ENCODE measurements at places on chromosomes 2 and 18.
A peak's percentile ranks its signal among the peaks of the same experiment; 100 is the strongest.

DNA sequence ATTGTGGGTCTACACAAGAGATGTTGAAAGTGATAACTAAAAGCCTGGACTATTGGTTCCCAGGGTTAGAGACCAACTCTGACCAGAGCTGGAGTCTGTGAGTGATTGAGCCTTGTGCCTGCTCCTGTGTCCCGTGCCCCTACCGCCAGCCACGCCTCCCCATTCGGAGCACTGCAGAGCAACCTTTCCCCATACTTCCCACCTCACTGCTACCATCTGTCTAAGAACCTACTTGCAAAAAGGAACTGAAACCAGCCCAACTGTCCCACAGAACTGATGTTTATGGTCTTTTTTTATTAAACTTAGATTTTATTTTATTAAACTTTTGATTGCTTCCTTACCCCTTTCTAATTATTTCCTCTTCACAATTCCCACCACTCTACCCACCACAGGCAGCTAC, 300.3 kb upstream of the MGAT5 start:
- DNase-seq = no peak

DNA sequence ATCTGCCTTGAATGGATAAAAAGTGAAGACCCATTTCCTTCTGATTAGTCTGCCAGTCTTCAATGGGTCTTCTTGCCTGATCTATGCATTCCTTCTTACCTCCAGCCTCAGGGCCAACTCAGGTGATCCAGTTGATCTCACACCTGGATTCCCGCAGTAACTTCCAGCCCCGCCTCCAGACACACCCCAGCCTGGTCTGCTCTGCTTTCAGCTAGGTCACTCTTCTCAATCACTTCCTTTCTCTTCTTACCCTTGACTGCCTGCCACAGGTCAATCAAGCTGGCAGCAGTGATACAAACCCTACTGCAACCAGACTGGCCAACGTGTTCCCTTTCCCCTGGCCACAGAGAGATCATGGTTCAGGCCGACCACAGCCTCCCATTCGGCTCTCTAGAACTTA, 263.6 kb downstream of the ZNF516 start:
- no peak for DNase-seq

DNA sequence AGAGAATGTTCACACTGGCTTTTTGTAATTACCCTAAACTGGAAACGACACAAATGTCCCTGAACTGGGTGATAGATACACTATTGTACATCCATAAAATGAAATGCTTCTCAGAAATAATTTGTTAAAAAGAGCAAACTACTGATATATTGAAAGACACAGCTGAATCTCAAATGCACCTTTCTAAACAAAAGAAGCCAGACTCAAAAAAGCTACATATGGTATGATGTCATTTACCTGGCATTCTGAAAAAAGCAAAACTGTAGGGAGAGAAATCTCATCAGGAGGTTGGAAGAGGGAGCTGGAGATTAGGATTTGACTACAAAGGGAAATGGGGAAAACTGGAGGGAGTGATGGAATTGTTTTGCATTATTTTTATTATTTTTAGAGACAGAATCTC, 12.0 kb downstream of the SLC38A11 start:
- no peak for DNase-seq

- DNase-seq = no peak
Measured at GRCh38 chr2:10568736-10569432, 120.8 kb upstream of the ODC1 start.

GRCh38 chr18:56086176-56086575, 498.2 kb upstream of the TCF4 start:
- DNase-seq = no peak

GRCh38 chr2:23617811-23618215, 232.8 kb downstream of the KLHL29 start:
- DNase-seq = no peak

GRCh38 chr2:109486711-109487535, 126.8 kb downstream of the SEPTIN10 start:
- DNase-seq = peak; percentile 35

GRCh38 chr18:3610813-3611212, 160.8 kb downstream of the TGIF1 start:
- DNase-seq = peak; percentile 76

DNA sequence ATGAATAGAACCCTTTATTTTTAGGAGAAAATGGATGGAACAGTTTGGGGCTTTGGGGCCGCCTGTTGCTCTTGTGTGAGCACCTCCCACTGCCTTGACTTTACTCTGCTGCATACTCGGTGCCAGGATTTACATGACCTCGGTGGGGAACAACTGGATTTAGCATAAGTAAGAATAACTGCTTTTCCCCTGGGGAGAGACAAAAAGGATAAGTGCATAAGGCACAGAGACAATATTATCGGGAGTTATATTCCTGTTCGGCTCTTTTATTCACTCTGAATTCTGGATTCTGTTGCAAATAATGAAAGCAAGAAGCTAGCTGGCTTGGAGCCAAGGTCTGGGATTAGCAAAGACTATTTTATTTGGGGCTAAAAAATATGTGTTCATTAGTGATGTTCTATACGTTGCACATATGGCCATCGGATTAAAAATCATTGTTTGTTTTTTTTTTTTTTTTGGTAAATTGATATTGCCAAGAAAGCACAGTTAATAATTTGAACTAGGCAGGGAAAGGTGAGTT, 69.8 kb downstream of the CYBRD1 start:
- no peak for DNase-seq

DNA sequence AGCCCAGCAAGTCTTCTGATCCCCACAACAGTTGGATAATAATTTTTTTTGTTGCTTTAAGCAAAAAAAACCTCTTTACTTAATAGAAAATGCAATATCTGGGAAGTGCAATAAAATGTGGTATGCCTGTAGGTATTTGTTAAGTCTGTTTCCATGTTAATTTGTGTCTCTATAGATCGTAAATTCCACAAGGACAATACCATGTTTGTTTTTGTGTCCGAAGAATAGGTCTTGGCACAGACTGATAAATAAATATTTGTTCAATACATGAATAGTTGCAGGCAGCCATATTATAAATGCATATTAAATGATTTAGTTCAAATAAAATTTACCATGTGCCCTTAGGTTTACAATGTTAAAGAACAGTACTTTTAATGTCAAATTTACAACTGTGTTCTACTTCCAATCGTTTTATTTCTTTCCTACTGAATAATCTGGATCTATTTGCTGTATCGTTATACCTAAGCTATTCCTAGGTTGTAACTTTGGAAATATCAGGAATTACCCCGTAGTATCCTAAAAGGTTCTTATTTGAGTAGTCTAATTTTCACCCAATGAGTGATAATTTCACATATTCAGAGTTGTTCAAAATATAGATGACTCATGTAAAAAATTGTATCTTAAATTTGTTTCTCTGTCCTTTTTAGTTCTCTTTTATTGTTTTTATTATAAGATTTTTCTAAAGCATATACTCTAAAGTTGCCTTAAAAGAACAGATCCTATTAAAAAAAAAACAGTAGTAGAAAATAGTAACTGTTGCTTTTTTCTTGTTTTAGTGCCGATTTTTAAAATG, 151.8 kb downstream of the EHBP1 start:
- no peak for DNase-seq

- DNase-seq = no peak
Measured at GRCh38 chr2:136004965-136005364, 19.5 kb upstream of the DARS1 start.

DNA sequence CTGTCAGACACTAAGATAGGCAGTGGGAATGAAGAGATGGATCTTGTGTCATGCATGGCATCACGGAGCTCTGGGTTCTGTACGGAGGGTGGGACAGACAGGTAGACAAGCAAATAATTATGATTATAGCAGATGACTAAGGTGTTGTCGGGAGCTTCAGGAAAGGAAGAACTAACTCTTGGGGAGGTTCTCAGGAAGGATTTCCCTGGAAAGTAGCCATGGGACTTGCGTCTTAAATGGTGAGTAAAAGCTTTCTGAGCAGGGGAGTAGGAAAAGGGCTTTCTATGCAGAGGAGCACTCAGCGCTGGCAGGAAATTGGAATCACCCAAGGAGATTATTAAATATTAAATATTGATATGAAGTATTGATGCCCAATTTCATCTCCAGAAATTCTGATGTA, 35.5 kb downstream of the ATOH8 start:
- no peak for DNase-seq

DNA sequence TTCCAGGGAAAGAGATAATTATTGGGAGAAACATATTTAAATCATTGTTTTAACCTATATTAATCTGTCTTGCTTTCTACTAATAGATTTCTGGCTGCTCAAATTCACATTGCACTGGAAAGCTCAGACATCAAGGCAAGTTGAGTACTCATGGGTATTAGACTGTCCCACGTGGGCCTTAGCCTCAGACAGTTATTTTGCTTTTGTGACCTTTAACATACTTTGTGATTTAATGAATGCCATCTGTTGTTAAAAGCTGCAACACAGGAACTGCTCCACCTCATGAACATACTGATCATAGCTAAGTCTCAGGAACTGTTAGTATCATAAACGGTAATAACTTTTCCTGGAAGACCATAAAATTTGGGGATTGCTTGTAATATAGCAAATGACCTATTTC, 2.7 kb upstream of the LCT start:
- peak; percentile 84 for DNase-seq

DNA sequence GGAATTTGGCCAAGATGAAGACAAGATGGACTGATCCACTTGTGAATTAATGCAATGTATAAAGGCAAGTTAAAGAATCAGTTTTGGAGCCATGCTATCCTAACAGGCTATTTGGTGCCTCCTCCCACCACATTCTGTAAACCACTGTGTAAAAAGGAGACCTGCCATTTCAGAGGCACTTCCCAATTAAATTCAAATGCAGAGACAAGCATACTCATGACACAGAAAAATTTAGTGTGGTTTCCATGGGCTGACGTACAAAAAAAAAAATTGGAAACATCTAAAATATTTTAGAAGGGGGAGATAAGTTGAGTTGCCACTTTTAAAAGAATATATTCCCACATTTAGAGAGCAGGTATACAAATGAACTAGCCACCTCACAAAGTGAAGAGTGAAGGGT, 112.1 kb downstream of the TCF4 start:
- no peak for DNase-seq

DNA sequence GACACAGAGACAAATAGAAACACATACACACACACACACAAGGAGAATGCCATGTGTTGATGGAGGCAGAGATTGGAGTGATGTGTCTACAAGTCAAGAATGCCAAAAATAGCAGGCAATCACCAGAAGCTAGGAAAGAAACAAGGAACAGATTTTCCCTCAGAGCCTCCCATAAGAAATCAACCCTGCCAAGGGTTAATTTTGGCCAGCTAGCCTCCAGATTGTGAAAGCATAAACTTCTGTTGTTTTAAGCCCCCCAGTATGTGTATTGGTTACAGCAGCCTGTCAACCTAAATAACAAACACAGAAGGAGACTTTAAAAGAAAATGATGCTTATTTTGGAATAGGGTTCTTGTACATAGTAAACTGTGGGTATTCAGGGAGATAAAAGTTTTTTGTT, 5.6 kb upstream of the STK39 start:
- DNase-seq = no peak

- peak; percentile 62 for DNase-seq
Measured at GRCh38 chr2:168210895-168211570, 36.4 kb downstream of the STK39 start.

DNA sequence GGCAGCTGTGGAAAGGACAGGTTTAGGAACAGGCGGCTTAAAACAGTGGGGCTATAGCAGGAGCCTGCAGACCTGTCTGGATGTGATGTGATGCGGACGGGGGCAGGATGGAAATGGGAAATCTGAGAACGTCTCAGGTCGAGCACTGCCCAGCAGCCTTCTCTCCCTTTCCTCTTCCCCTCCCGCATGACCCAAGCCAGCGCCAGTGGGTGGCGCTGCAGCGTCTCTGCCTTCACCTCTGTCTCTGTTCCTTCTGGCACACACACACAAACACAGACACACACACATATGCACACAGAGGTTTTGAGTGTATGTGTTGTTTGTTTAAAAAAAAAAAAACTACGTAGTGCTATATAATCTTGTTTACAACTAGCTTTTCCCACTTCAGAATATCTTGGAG, 82.0 kb upstream of the SLC66A3 start:
- peak; percentile 15 for DNase-seq

DNA sequence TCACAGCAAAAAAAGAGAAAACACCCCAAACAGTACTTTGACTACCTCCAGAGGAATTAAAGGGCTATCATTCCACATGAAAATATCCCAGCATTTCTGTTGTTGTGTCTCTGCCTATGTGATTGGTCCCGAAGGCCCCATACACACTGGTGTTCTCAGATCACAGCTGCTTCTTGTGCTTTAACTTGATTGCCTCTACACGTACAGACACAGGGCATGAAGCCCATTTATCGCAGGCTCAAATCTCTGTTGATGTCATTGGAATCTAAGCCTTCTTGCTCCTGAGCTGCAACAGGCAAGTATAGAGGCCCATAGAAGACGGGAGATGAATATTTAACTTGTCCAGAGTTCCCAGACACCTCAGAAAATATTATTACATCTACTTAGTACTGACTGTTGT, 405.2 kb downstream of the NCKAP5 start:
- no peak for DNase-seq

- peak; percentile 30 for DNase-seq
Measured at GRCh38 chr2:55490554-55490953, 29.0 kb upstream of the CFAP36 start.

GRCh38 chr2:197121756-197122385, 188.7 kb downstream of the ANKRD44 start:
- no peak for DNase-seq

DNA sequence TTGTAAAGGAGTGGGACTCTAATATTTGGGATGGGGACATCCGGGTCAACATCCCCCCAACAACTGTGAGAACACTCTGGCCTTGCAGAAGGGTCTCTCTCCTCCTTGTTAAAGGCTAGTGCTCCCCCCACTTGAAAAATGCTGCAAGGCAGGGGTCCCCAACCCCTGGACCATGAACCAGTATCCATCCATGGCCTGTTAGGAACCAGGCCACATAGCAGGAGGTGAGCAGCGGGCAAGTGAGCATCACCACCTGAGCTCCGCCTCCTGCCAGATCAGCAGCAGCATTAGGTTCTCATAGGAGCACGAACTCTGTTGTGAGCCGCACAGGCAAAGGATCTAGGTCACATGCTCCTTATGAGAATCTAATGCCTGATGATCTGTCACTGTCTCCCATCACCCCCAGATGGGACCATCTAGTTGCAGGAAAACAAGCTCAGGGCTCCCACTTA, 243.9 kb upstream of the ID2 start:
- DNase-seq = no peak

- no peak for DNase-seq
Measured at GRCh38 chr2:98027538-98027937, 31.8 kb upstream of the TMEM131 start.

DNA sequence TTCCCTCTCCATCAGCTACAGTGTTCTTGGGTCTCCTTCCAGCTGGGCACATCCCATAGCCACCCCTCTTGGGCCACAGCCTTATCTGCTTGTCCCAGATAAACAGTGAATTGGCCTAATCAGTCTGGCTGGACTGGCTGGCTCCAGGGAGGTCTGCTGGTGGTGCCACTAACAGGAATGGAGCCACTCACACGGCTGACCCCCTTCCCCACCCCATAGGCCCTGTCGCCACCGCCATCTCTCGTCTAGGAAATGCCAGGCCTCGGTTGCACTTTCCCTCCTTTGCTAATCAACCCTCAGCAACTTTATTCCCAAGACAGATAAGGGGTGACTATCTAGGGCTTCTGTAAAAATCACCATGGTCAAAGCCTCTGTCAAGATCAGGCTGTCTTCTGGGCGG, 23.0 kb upstream of the TNP1 start:
- DNase-seq = no peak

GRCh38 chr18:36128530-36128870, 640 bp downstream of the SLC39A6 start:
- peak; percentile 31 for DNase-seq

GRCh38 chr2:202944408-202944807, 32.3 kb downstream of the CARF start:
- peak; percentile 6 for DNase-seq
